HFFc6 (cell line): ENCODE measurements at places on chromosomes 3 and 15.
A peak's percentile ranks its signal among the peaks of the same experiment; 100 is the strongest.

- no peak for DNase-seq
These were observed 365.3 kb downstream of the MCTP2 start for GRCh38 chr15:94596707-94597106.

DNA sequence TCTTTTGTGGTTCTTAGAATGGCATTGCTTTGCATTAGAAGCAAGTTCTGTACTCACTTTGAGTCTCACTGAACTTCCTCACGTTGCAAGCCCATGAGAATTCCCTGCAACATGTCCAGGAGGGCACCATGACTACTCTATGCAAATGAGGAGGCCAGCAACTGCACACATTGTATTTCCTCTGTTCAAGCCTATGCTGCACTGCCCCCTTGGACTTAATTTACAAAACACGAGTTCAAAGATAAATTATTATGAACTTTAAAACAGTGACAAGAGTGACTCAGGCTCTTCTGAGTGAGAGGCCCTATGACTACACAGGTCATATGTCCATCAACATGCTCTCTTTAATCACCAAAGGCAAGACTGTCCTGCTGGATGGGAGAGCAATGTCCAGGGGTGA, 484.2 kb upstream of the ATP11B start:
- no peak for DNase-seq

DNA sequence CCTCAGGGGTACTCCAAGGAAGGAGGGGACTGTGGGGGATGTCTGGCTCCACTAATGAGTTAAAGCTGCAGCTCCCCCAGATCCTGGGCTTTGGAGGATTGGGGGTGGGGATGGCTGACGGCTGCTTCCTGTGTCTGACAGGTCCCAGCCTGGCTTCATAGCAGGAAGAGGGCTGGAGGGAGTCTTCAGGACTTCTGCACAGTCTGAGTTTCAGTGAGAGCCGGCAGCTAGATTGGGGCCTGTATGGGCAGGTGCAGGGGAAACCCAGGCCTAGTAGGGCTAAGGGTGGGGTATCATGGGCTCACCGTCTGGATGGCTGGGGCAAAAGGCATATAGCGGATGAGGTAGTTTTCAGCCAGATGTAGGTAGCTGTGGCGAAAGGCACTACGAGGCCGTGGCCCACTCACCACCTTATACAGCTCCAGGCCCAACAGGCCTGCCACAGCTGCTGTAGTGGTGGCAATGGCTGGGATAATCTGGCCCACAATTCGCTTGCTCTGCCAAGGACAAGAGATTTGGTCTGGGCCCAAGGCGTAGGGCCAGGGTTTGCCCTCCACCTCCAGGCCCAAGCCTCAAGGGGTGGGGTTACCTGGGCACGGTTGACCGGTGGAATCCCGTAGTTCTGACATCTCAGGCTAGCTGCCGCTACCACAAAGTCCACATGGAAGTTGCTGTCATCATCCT, 4.5 kb downstream of the INKA1 start:
- no peak for DNase-seq

DNA sequence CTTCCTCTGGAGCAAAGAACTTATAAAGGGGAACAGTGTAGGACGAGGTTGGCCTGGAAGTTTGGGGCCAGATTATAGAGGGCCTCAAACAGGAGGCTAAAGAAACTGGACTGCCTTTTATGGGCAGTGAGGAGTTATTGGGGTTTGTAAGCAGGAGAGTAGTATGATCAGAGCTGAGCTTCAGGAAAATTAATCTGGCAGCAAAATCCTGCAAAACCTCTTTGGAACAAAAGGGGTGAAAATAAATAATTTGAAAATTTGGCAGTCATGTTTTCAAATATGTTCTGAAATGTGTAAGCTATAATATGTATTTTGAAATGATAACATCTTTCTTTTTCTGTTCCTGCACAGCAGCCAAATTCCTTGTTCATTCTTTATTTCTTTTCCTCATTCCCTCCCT, 164.9 kb downstream of the THSD4 start:
- no peak for DNase-seq

DNA sequence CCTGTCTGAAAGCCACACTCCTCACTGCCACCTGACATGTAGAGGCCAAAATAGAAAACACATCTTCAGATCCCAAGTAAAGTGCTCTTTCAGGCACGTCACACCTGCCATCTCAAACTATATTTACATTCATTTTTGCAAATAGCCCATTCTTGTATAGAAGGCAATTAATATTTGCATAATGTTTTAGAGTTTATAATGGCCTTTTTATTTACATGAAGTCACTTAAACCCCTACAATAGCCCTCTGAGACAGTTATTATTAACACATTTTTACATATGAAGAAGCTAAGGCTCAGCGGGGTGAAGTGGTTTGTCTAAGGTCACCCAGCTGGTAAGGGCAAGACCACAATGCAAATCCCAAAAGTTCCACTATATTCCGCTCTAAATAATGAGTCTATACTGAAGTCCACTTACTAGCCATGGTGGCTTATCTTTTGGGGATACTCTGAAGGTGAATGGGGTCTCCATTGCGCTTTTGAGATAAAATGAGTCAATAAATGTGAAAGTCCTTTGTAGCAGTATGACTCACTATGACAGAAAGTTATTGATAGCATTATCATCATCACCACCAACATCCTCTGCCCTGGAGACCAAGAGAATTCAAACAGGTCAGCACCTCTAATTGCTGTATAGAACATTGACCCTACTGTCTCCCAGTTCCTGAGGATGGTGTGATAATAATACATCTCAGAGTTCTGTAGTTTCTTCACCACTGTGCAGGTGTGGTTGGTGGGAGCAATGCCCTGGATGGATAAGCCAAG, 155.9 kb upstream of the BCL6 start:
- DNase-seq: no peak

DNA sequence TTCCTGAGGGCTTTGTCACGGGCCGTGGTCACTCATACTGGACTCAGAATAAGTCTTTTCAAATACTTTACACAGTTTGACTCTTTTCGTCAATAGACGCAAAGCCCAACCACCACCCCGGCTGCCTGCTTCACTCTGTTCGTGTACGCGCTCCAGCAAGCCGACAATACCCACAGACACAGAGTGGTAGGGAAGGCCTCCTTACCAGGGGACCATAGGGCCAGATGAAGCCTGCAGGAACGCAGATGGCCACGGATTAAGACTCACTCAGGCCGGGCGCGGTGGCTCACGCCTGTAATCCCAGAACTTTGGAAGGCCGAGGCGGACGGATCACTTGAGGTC, 29.7 kb downstream of the EFCAB12 start:
- DNase-seq: peak; percentile 11

- DNase-seq: no peak
These were observed 125.6 kb upstream of the TBL1XR1 start for GRCh38 chr3:177322881-177323280.

DNA sequence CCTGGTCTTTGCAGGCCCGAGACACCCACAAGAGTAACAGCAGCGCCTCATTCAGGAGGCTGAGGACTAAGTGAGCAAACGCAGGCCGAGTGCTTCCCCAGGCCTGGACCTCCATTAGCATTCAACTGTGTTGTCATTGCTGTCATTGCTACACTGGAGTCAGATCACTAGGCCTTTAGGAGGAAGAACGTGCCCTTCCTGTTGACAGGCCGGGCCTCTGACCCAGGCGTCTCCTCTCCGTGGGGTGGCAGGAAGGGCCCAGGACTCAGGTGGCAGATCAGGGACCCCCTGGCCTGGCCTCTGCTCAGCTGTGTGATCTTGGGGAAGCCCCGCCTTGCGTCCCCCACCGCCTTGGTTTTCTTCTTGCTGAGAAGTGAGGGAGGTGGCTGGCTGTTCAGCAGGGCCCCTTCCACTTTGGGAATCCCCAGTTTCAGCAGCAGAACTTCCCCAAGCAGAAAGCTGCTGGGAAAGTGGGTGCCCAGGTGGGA, 19.1 kb downstream of the ZDHHC19 start:
- no peak for DNase-seq

DNA sequence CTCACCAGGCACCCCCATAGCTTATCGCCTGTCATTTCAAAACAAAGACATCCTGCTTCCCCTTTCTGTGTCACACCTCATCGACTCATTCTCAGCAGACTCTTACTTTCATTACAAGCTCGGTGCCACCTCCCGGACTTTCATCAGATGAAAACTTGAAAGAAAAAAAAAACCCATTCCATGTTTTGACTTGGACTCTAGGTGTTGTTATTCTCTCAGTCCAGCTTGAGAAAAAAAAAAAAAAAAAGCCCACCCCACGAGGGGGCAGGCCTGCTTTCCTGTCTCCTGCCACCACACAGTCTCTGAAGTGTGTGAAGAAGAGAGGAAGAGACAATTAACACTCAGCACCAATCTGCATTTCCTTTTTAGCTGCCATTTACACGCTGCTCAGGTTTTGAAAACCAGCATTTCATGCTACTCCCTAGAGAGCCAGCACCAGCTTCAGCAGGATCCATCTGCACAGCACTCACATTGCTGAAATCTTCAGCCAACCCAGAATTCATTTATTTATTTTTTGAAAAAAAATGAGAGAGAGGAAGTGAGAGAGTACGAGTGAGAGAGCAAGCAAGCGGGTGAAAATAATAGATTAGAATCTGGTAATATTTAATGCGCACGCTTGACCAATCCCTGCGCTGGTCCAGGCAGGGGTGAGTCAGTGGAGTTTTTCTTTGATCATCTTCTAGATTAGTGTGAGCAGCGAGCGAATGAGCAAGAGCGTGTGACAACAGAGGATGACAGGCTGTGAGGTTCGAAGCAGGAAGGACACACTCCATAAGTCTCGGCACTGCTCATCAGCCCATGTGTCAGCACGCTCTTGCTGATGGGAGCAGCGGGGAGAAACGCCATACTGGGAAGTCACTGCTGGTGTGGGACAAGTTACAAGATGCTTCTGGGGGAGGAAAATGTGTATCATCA, 23.5 kb downstream of the ZNF80 start:
- peak; percentile 97 for DNase-seq

- DNase-seq: no peak
These were observed 25.8 kb downstream of the DNASE1L3 start for GRCh38 chr3:58184982-58185360.

GRCh38 chr3:146626403-146627122, 21.4 kb upstream of the PLSCR5 start:
- no peak for DNase-seq

DNA sequence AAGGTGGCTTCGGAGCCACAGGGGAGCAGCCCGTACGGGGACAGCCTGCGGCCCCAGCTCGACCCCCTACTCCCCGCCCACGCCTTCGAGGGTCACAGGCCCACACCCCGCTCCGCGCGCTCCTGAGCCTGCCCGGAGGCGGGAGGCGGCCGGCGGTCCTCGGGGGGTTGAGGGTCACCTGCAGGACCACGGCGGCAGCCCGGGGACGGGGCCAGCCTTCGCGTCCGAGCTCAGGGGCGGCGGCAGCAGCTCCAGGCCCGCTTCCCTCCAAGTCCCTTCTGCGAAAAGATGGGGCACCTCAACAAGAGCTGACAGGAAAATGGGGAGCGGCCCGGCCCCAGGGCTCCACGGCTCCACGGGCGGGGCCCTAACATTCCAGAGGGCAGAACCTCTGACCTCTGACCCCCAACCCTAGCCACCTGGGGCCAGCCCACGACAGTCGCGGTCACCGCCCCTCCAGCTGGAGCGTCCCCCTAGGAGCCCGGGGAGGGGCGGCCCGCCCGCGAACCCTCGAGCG, 428 bp downstream of the LYSMD4 start:
- no peak for DNase-seq

DNA sequence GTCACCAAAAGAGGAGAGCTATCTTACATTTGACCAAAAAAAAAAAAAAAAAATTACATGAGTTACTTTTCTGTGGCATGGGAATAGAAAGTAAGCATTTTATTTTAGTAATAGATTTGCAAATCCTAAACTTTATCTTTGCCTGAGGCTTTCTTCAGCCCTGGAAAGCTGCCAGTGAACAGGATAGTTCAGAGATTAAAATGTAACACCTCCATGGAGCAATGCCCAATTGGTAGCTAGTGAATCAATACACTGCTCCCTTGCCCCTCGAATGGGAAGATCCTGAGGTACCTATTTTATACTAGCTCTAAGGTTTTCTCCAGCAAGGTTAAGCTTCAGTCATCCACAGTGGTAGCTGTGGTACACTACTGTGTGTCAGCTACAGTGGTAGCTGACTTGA, 867.1 kb downstream of the NAALADL2 start:
- DNase-seq: no peak

- DNase-seq: no peak
These were observed 471.5 kb downstream of the OCA2 start for GRCh38 chr15:27627623-27628022.

DNA sequence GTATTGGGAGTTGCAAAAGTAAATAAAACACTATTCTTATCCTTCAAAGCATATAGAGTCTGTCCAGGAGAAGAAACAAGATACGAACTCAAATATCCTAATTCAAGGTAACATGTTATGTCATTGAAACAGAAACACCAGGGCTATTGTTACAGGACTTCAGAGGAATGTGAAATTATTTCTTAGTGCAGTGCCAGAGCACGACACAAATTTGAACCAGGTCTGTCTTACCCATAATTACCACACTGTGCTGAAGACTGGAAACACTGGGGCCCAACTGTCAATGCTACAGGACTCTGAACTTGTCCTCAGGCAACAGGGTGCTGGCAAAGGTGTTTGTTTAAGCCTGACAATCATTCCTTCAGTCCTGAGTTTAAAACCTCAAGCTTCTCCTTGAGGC, 633.6 kb upstream of the UBE2E2 start:
- DNase-seq: no peak

DNA sequence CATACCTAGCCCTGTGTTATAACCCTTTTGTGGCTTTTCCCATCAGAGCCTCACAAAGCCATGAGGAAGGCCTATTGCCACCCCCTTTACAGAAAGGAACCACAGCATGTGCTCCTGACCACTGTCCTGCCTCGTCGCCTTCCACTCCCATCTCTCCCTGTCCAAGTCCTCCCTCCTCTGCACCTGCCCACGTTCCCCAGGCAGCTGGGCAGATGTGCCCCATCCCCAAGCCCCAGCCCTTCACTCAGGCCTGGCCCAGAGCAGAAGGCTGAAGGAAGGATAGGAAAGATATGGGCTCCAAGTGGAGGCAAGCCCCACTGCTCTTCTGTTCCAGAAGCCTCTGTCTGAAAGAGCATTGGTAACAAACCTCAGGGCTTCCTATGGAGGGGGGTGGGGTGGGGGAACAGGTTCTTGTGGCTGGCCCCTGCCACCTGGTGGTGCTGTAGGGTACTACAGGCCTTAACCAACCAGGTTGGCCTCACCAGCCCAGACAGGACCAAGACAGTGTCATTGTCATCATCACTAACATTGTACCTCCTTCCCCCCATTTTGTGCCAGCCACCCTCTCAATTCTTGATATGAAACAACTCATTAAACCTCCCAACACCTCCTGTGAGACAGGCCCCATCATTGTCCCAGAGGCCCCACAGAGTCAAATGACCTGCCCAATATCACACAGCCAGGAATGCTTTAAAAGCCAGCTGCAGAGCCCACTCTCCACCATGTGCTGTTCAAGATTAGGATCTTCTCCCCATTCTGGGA, 10.0 kb downstream of the POC1A start:
- DNase-seq: peak; percentile 64

DNA sequence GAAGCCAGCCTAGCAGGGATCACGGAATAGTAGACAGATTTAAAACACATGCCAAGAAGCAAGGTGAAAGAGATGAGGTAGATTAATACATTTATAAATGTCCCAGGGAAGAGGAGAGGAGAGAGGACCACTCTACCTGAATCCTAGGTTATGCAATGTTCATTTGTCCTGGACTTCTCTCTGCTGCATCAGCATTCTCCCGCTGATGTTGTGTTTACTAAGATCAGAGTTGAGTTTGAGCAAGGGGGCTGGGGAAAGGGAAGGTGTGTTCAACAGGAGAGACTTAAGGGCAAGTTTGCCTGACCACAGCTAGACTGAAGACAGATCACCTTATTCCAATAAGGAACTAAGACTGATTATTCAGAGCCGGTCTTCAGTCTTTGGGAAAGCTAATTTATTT, 1.1 kb upstream of the KPNA1 start:
- no peak for DNase-seq
